ENCODE measurements at places on chromosomes 2 and 18.

GRCh38 chr2:4247791-4248190 lies 544.4 kb downstream of the DCDC2C start:
- no peak for DNase-seq

- peak; percentile 89 for DNase-seq
Observed at GRCh38 chr2:231052494-231053451, 3.9 kb upstream of the PSMD1 start.

GRCh38 chr2:207139552-207139951 lies 26.2 kb downstream of the KLF7 start:
- no peak for DNase-seq

GRCh38 chr18:10391506-10391905 lies 62.9 kb upstream of the APCDD1 start:
- no peak for DNase-seq

- no peak for DNase-seq
Observed at GRCh38 chr2:30436859-30437435, 10.1 kb upstream of the LCLAT1 start.

DNA sequence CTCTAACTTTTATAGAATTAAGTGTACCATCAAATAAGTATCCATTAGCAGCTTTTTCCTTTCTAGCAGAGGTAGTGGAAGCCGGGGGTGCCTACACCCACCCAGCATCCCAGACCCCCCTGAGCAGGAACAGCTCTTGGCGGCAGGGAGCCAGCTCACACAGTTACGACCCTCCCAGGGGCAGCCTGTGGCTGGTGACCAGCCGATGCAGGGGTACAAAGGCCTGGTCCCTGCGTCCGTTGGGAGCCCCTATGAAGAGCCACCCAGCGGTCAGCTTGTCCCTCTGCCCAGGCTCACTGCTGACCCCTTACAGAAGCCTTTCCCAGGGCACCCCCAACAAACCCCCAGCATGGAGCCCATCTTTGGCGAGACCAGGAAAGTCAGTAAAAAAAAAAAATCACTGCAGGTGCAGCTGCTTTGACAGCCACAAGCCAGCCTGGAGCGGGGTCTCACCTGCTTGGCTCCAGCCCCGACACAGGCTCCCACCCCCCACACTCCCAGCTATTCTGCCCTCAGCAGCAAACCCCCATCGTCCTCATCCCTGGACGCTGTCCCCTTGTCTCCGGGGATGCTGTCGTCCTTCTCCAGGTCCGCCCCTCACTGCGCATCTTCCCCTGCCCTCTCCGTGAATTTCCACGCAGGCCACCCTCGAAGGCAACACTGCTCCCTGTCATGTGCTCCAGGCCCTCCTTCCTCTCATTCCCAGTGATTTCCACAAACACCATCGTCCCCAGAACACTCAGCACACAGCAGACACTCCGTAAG lies 43.1 kb downstream of the GPC1 start:
- no peak for DNase-seq

DNA sequence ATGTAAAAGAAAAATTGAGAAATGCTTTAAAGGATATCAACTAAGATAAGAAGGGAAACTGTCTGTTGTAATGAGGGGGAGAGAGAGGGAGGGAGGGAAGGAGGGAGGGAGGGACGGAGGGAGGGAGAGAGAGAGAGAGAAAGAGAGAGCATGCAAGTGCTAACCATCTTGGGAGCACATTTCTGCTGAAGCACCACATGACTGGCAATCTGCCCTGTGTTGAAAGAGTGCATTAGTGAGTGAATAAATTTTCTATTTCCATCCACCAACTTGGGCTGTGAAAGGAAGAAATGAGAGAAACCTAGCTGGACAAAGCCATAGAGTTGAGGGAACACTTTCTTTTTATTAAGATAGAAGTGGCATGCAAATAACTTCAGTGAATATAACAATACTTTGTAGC lies 110.7 kb downstream of the TMX3 start:
- no peak for DNase-seq

DNA sequence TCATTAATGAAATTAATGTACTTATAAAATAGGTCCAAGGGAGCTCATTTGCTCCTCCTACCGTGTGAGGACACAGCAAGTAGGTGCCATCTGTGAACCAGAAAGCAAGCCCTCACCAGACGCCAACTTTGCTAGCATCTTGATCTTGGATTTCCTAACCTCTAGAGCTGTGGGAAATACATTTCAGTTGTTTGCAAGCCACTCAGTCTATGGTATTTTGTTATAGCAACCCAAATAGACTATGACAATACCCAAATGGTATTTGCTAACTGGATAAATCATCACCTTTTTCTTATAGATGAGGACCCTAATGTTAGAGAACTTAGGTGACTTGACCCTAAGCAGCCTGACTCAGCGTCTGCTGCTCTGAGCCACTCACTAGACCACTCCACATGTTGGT lies 379.6 kb downstream of the HRH4 start:
- DNase-seq = no peak

DNA sequence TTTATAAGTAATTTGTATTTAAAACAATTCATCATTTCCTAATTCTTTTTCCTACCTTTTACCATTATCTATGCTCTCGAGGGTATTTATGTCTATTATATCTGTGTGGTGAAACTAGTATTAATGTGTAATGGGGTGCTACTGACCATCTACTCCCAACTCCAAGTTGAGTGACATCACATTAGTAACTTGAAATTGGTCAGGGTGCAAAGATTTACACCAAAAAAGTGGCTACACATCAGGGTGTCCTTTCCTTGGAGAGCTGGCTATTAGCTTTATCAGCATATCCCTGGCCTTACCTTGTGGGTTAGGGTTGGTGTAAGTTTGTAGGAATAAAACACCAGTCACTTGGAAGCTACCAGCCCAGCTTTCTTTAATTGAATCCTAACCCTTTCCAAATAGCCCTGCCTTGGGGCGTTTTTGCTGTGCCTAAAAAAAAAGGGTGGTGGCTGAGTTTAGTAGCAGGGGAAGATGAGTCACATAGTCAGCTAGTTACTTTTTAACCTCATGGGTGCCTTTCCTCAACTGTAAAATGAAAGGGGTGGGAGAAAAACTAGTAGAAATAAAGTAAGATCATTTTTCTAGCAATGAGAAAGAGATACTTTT lies 14.0 kb downstream of the ANXA4 start:
- no peak for DNase-seq

DNA sequence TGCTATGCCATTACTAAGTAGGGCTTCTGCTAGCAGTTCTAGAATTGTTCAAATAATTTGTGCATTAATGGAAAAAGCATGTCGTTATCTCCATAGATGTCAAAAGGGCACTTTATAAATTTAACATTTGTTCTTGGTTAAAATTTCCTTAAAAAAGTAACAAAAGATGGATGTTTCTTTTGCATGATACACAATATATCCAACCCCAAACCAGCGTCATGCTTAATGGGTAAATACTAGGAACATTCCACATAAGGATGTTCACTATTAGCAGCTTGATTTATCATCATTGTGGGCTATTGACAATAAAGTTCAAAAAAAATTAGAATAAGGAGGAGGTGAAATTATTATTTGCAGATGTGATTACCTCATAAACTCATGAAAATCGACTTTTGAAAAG lies 79.7 kb downstream of the GREB1L start:
- no peak for DNase-seq

- DNase-seq = no peak
Observed at GRCh38 chr2:108034843-108035242, 48.5 kb downstream of the SLC5A7 start.

DNA sequence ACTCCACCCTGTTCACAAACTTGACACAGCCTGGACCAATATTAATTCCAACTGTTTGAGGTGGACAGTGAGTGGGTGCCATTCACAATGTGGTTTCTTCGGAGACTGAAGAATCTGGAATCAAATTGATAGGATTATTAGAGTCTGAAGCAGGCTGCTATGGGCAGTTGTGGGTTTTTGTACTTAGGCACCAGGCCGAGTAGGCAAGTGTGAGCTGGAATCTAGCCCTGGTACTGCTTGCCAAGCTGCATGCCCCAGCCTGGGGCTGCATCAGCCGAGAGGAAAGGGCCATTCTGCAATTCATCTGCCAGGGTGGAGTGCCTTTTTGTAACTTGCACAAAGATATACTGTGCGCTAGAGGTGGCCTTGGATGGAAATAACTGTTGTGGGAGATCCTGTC lies 654.7 kb upstream of the FANCL start:
- no peak for DNase-seq

GRCh38 chr2:133062931-133063665 lies 393.1 kb upstream of the LYPD1 start:
- DNase-seq = no peak

DNA sequence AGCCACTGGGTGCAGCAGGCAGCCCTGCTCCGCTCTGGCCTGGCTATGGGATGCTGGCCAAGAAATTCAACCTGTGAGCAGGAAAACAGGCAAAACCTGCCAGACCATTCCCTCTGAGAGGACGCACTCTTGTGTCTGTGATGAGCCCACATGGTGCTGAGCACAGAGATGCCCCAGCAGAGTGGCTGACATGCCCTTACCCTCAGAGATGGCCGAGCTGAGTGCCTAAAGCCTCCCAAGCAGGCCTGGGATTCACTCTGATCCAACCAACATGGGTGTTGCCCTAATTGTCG lies 34.3 kb upstream of the TAF1B start:
- no peak for DNase-seq

GRCh38 chr2:101821059-101821805 lies 123.7 kb downstream of the MAP4K4 start:
- DNase-seq = no peak

GRCh38 chr18:31497404-31497835 lies 557 bp upstream of the DSG2 start:
- no peak for DNase-seq

DNA sequence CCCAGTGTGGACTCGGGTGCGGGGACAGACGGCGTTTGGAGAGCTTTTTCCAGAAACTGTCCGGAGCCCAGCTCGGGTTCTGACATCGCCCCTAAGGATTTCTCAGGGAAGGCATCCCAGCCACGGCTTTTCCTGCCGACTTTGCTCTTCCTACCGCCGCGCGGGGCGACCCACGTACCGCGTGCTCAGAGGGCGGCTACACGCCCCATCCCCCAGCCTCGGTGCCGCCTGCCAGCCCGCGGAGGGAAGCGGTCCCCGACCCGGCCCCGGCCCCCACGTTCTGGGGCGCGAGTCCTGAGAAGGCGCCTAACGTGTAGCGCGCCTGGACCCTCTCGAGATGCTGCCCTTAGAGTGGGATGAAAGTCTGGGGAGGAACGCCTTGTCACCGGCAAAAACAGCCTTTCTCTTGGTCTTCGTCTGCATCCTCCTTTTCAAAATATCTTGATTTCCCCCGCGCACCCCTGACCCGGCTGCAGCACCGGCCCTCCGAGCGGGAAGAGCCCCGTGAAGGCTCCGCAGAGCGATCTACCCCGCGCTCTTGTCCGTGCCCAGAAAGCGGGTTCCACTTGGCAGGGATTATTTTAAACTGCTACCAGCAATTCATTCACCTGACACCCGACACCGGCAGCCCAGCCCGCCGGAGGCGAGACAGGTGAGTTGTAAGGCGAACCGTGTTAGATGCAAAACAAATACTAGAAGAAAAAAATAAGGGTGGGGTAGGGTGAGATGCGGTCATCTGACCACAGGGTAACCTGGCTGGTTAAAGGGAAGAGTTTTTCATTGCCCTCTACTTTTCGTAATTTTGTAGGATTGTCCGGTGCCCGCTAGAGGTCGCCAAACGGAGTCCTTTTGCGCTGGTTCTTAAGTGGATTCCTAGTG lies 812 bp upstream of the KCNG3 start:
- peak; percentile 53 for DNase-seq

DNA sequence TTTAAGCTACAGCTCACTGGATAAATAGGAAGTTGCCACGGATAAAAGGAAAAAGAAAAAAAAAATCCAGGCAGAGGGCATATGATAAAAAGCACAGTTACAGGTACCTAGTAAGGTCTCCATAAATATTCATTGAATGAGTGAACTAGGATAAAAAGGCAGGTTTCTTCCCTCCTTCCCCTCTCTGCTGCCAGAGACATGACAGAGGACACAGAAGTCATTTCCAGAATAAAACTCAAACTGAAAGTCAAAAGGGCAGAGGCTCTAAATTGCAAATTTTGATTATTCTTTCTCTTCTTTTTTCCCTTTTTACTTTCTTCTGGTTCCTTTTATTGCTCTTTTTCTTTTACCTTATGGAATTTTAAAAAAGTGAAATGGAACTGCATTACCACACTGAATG lies 7.7 kb downstream of the CD302 start:
- DNase-seq = no peak

DNA sequence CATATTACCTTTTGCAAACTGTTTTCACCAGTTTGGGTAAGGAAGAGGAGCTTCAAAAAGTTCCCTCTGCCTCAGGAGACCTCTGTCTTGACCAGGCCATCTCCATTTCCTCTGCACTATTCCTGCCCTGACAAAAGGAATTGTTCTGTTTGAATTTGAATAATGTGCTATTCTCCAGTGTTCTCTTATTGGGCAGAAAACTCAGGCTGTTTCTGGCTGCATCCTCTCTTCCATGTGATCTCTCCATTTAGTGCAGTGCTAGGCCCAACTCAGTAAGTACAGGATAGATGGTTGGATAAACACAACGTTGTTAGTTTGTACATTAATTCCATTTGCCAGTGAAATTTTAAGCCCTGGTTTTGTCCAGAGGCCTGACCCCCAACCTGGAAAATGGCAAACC lies 102.2 kb upstream of the CELF4 start:
- DNase-seq = no peak

GRCh38 chr2:23556929-23557328 lies 171.9 kb downstream of the KLHL29 start:
- DNase-seq = no peak

GRCh38 chr18:61471942-61472341 lies 138.7 kb downstream of the CDH20 start:
- DNase-seq = no peak

- no peak for DNase-seq
Observed at GRCh38 chr18:61201511-61201910, 131.7 kb upstream of the CDH20 start.

DNA sequence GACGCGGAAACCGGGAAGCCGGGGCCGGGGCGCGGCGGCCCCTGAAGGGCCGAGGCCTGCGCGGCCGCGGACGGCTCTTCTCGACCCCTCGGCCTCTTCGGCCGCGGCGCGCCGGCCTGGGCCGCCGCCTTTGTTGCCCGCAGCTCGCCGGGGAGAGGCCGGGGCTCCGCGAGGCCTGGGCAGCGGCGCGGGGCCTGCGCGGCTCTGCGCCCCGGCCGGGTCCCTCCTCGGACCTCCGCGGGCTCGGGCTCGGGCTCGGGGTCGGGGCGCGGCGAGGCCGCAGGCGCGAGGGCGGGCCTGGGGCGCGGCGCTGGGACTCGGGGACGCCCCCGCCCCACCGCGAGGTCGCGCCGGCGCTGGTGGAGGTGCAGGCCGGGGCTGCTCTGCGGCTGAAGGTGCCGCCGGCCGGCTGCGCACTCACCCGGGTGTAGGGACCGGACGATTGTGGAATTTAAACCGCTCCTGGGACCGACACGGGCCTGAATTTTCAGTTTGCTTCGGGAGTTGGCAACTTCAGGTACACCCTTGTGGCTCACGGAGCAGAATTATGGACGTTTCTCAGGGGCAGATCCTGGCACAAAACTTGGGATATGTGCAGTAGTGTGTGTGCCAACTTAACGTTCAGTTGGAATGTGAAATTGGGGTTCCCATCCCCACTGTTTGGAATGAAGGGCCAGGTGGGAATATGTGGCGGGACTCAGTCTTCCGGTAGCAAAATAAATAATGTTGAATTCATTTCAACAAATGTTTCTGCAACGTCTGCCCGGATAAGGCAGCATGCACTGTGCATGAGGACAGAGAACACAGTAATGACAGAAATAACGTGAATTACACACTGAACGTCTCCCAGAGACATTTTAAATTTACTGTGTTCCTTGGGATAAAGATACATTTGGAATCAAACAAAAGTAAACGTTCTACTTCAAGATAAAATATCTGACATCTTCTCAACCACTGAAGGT lies 787 bp downstream of the SOCS6 start:
- DNase-seq = no peak

- DNase-seq = no peak
Observed at GRCh38 chr2:179106342-179106675, 56.4 kb upstream of the CCDC141 start.
